ENCODE measurements at places on chromosomes 3 and 15.

DNA sequence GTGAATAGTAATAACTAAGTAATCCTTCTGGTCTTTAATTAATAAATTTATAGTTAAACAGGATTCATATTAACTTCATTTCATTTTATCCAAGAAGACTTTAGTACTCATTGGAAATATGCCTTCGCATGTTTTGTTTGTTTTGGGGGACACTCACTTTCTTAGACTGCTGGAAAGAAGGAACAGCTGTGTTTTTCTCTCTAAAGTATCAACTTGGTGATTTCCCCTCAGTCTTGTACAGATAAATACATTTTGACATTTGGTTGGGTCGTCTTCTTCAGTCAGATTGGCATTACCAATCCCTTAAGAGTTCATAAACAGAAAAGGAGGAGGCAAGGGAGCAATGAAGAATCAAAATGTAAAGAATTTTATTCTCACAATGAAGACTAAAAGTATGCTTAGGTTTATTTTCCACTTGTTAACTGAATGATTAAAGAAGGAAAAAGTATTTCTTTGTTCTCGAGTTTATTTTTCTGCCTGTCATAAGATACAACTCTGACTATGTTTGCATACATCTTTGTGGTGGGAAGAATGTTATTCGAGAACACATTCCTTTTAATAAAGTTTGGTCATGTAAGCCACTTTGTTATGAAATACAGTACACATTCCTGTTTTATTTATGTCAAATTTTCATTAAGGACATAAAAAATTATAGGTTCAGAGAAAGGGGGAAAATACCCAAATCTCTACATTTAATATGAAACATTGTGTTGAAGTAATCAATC, 140.2 kb downstream of the GMNC start:
- no peak for DNase-seq

DNA sequence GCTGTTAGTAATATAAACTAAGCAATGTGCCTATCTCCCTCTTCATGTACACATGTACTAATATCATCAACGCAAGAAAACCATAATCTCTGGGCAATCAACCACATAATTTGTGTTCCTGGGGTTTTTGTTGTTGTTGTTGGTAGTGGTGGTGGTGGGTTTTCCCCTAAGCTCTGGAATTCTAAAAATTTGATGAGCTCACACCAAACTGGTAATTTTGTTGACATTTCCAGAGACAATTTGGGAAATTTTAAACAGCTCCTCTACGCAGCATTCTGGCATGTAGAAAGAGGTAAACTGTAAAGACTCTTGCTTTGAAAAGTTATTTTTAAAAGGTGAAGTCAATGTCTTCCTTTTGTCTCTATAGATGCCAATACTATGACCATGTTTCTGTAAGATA, 126.7 kb downstream of the IGSF11 start:
- DNase-seq: no peak

GRCh38 chr15:43105077-43105736, 631 bp downstream of the UBR1 start:
- no peak for DNase-seq

- no peak for DNase-seq
These were observed 195.0 kb upstream of the EPHA3 start for GRCh38 chr3:88912294-88912877.

- no peak for DNase-seq
These were observed 22.3 kb downstream of the PPP4R2 start for GRCh38 chr3:73018790-73019441.

DNA sequence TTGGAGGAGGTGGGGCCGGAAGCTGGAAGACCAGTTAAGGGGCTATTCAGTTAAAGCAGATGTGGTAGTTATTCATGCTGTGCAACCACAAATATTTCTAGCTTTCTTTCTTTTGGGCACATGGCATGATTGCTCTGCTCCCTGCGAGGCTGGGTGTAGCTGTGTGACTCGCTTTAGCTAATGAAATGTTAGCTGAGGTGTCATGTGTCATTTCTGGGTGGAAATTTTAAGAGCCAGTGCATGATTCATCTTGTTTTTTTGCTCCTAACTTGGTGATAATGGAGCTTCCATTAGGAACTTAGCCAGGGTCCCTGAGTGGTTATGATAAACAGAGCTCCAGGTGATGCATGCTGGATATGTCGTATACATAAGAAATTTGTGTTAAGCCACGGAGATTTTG, 300.6 kb downstream of the SATB1 start:
- DNase-seq: no peak

DNA sequence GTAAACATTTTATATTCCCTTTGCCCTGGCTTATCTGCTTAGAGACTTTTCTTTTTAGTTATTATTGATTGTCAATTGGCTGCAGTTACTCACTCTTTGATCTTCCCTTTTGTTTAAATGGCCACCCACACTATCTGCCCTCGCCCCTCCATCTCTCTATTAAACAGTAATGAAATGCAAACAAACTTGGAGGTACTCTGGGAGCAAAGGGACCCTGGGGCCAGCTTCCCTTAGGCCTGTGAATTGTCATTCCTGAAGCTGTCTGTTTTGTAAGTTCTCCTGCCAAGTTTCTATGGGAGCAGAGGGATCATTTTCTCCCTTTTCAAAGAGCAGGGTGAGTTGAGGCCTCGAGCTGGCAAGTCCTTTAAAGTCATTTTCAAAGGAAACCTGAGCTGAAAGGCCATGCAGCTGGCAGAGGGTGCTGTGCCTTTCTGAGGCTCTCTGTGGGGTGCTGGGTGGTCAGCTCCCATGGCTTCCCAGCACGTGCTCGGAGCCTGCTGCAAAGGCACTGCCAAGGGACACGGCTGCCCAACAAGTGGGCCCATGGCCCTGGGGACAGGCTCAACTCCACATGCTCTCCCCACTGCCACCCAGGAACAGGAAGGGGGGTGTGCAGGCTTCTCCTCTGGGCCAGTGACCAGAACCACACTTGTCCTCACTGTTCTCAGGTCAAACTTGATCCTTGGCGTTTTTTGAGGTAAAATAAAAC, 17.4 kb upstream of the RTP2 start:
- DNase-seq: no peak

DNA sequence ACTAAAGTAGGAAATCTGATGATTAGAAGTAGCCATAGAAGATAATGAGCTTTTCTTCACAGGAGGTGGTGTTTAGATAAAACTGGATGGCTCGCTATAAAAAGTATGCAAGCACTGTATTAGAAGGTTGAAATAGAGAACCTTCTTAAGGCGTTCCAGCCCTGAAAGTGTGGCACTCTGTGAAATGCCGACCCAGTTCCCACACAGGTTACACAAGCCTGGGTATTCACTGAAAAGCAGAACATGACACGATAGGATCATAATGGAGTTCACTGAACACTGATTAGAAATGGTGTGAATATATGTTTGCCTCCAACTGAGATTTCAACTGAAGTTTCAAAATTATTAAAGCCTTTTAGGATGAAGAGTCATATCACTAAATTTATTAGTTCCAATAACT, 15.0 kb upstream of the LRRC34 start:
- DNase-seq: no peak

DNA sequence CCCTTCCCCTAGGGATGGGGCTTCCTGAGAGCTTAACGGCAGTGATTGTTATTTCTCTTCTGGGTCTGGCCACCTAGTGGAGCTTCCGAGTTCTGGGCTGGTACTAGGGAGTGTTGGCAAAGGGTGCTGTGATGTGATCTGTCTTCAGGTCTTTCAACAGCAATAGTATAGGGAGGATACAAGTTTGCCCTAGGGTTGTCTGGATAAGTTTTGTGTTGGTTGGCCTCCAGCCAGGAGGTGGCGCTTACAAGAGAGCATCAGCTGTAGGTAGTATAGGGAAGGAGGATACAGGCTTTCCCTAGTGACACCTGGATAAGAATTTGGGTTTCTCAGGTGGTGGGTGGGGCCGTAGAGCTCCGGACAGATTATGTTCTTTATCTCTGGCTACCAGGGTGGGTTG, 19.2 kb upstream of the CPOX start:
- no peak for DNase-seq

DNA sequence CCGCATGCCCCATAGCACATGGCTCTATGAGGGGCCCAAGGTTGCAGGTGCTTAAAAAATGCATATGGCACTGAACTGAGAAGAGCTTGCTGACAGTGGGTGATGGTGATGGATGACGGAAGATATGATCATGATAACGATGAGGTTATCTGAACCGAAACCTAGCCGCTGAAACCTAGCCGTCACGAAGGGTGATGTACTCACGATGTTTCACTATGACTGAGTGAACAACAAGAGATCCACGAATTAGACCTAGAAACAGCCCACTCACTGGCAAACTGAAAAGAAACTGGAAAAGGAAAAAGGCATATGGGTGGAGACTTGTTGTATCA, 57.6 kb upstream of the BCL6 start:
- DNase-seq: no peak

- DNase-seq: no peak
These were observed 27.1 kb upstream of the C3orf49 start for GRCh38 chr3:63791974-63792373.

DNA sequence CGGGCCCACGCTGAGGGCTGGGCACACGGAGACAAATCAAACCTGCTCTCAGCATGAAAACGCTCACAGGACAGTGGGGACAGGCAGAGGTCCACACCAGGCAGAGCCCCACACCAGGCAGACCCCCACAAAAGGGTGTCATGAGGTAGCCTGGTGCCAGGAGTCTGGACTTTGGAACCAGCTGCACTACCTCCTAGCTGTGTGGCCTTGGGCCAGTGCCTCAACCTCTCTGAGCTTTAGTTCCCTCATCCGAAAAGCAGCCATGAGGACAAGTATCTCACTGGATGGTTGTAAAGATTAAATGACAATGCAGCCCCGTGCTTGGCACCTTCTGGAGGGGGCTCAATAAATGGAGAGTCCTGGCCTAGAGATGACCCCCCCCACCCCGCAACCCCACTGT, 16.5 kb upstream of the CRABP1 start:
- no peak for DNase-seq

GRCh38 chr15:49758456-49758855, 137.6 kb downstream of the DTWD1 start:
- no peak for DNase-seq

- DNase-seq: no peak
These were observed 55.0 kb downstream of the ZIC4 start for GRCh38 chr3:147351301-147351700.

DNA sequence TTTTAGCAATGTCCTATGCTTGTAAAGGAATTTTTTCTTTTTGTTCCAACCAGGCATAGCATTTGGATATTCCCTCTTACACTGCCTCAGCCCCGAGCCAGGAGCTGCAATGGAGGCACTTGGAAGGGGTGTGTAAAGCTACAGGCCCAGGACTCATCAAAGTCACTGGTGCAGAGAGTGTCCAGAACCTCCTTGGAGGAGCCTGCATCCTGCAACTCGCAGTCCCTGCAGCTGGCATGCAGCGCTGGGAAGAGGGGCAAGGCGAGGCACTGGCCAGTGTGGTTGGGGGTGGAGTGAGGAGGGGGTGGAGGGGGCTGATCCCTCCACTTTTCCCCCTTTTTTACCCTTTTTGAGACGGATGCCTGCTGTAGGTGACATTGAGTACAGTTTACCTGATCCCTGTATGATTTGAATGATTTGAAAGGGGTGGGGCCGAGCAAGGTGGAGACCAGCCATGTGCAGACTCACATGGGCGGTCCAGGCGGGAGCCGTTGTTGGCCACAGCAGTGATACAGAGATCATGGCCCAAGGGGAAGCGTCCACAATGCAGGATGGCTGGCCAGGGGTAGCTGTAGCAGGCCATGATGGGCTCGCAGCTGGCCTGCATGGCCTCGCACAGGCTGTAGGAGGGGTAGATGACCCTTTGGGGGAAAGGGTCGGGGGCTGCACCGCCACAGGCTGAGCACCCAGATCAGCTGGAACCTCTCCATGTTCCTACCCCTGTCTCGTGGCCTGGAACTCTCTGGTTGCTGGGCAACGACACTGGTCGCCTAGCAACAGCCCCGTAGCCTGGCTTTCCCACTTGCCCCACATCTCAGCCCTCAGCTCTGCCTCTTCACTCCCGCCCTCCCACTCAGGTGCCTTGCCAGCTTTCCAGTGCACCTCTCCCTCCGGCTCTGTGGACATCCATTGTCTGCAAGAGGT, 7.9 kb downstream of the P4HTM start:
- DNase-seq: no peak

Measured in stimulated activated CD4-positive, alpha-beta T cell treated with anti-CD3 and anti-CD28 coated beads, TNF-alpha, amount 100 ng/mL, for 1 hour (primary cell).